ENCODE measurements at places on chromosomes 4 and X.

GRCh38 chrX:39439906-39440798 lies 638.9 kb downstream of the MID1IP1 start:
- DNase-seq, result no peak

- DNase-seq, result no peak
Observed at GRCh38 chr4:2251073-2251794, 9.3 kb upstream of the HAUS3 start.

DNA sequence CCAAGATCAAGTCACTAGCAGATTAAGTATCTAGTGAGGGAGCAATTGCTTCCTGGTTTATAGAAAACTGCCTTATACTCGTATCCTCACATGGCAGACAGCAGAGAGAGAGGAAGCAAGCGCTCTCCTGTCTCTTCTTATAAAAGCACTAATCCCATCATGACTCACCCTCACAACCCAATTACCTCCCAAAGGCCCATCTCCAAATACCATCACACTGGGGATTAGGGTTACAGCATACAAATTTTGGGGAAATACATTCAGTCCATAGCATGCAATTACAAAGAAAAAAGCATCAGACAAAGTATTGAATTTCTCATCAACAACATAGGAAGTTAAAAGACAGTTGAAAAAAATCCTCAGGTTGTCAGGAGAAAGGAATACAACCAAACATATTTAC lies 292.6 kb downstream of the IQCM start:
- DNase-seq, result no peak

DNA sequence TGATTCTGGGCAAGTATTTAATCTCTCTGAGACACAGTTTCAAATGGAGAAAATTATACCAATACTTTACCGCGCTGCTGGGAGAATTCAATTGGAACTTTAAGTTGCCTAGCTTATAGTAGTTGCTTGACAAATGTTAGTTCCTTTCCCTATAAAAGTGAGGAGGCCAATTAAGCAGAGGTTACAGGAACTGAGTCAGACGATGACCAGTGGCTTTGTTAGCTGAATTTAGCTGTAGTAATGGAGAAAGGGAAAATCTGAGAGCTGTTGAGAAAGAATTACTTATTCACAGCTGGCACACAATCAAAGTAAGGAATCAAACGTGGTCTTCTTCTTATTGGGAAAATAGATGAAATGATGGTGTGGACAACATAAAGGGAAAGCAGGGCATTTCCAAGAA lies 29.6 kb downstream of the SMARCA1 start:
- no peak for DNase-seq

- DNase-seq, result no peak
Observed at GRCh38 chrX:18491587-18492340, 66.4 kb downstream of the CDKL5 start.

GRCh38 chr4:125008676-125009075 lies 296.1 kb upstream of the ANKRD50 start:
- no peak for DNase-seq

DNA sequence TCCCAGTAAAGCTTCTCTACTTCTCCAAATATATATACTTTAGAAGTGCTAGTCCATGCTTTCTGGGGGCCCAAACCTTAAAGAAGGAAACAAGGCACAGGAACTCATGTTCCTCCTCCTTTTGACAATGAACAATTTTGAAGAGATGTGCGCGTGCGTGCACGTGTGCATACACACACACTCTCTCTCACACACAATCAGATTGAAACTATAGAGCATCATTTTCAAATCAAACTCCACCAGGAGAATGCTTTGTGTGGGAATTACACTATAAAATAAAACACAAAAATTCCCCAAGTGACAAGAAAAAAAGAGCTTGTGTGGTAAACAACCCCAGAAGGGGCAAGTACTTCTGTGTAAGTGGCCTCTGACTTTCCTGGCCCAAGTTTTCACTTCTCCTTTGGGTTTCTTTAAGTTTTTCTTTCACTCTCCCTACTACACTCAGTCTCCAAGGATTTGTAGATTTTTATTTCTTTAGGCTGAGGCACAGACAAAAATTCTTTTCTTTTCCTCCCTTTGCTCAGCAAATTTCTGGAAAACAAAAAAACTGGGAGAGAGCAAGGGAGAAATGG lies 46.6 kb upstream of the SHISA3 start:
- DNase-seq, result no peak

DNA sequence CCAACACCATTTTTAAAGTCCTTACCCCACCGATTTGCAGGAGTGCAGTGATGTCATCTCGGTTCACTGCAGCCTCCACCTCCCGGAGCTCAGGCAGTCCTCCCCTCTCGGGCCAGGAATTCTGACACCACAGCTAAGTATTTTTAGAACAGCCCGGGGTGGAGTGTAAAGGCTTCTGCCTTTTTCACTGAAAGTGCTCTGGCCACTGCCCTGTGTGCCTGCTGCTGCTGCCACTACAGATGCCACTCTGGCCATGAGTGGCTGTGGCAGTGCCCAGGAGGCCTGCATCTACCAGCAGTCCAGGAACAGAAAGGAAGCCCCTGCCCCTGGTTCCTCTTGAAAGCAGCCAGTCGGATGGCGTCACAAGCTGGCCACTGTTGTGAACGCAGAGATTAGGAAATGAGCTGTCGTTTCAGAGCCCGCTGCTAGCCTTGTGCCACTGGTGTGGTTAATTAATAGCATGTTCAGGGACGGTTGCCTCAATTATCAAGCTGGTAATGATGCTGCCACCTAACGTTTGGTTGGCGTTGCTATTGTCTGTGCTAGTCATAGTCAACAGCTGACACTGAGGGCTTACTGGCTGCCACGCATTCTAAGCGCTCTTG lies 23.6 kb upstream of the TBC1D14 start:
- DNase-seq, result no peak

GRCh38 chr4:61896634-61897033 lies 696.5 kb downstream of the ADGRL3 start:
- DNase-seq, result no peak

DNA sequence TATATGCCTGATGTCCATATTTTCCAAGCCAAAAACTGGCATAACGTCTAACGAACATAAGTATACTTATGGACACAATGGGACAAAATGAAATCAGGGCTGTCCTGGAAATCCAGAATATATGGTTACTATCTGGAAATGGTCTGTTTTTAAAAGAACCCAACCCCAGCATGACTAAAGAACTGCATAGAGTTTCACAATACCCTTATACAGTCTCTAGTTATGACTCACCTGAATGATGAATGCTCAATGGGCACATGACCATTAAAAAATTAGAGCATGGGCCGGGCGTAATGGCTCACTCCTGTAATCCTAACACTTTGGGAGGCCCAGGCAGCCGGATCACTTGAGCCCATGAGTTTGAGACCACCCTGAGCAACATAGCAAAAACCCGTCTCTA lies 31.8 kb downstream of the AMMECR1 start:
- DNase-seq, result peak; percentile 68

GRCh38 chr4:53653484-53654053 lies 62.3 kb upstream of the LNX1 start:
- DNase-seq, result no peak

DNA sequence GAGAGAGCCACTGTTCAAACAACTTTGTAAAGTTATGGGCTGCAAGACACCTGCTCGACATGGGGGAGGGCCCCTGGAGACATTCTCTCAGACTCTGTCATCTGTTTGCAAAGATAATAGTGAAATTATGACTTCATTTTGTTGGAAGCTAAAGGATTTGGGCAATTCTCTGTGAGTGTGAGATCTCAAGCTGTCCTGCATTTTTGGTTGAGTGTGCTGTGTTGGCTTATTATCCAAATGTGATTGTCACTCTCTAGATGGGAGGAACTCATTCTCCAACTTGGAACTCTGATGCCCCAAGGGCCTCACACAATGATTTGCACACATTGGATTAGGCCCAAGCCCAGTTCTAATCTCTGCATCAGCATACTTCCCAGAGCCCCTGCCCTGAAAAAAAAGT lies 63.7 kb downstream of the STK32B start:
- DNase-seq, result no peak

DNA sequence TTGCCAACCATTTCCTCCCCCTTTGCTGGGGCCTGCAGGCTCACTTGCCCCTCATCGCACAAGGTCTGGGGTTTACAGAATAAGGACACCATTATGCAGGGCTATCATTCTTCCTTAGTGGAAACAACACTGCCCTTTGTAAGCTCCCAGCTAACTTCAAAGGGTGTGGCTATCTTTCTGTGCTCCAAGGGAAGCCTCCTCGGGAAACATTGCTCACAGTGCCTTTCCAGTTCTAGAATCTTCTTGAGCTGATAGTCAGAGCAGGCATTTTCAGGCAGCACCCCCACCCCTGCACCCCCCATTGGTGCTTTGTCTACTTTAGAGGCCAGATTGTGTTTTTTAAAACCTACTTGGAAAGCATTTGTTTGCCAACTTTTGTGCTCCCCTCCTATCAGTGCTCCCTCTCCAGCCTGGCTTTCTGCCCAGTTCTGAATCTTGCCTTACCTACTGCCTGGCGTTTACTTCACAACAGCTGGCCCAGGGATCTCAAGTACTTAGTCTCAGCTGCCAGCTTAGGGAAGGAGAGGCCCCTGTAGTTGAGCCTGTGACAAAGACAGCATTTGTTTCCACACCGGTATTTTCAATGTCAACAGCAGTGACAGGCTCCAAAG lies 53.5 kb downstream of the PLAC1 start:
- peak; percentile 54 for DNase-seq

GRCh38 chr4:7759216-7759615 lies 180.4 kb downstream of the AFAP1 start:
- no peak for DNase-seq

DNA sequence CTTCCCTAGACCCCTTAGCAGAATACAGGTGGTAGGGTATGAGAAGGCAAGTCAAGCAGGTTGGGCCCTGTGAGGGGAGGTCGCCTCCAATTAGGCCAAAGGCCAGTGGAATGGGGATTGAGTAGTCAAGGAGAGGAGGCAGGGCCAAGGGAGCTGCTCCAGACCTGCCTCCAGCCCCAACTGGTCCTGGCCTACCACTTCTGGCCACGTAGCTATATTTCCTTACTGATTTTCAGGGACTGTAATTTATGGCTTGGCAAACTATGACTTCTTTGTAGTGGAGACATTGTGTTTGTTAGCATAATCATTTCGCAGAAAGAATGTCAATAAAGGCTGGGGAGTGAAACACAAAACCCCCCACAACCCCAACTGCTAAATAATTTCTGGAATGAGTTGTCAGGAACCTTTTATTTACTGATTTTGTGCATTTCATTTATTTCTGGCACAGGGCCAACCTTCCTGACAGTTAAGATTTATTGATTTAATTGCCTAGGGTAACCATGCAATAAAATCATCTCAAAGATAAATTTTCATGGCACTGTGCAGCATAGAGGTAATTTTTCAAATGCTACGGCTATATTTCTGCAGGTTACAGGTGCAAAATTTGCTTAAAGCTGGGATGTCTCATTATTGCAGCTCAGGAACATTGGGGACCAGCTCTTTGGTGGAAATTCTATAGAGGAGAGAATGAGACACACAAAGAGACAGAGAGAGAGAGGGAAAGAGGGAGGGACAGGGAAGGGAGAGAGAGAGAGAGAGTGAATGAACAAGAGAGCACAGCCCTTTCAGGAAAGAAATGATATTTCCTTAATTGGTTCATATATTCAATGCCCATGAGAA lies 494.9 kb downstream of the IDS start:
- DNase-seq, result no peak

GRCh38 chr4:36081185-36081584 lies 163.1 kb downstream of the ARAP2 start:
- DNase-seq, result no peak

DNA sequence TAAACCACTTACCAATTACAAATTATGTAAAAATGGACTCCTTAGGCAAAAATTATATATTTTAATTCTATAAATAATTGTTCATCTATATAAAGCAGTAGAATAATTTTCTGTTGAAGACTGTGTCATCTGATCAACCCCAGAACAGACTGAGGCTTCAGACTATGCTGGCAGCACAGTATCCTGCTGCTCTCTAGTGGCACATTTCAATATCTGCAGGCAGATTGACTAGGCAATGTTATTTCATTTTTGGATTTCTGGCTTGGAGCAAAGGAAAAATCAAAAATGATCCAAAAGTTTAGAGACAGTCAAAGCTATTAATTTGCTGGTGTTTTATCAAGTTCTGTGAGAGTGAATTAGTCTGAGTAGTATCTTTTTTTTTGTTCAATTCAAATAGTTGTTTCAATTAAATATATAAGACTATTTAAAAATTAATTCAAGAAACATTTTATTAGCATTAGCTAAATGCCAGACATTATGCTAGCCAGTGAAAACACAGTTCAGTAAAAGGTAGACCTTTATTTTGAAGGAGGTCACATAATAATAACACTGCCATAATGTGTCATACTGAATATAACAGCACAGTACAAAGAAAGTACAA lies 21.3 kb upstream of the SULT1E1 start:
- DNase-seq, result peak; percentile 54

- no peak for DNase-seq
Observed at GRCh38 chrX:49850028-49850427, 20.9 kb downstream of the PAGE4 start.

GRCh38 chr4:184755278-184755677 lies 21.4 kb upstream of the CENPU start:
- DNase-seq, result no peak

GRCh38 chr4:3341760-3342159 lies 48.9 kb downstream of the RGS12 start:
- no peak for DNase-seq

GRCh38 chrX:65643531-65644052 lies 23.9 kb upstream of the MSN start:
- DNase-seq, result no peak

DNA sequence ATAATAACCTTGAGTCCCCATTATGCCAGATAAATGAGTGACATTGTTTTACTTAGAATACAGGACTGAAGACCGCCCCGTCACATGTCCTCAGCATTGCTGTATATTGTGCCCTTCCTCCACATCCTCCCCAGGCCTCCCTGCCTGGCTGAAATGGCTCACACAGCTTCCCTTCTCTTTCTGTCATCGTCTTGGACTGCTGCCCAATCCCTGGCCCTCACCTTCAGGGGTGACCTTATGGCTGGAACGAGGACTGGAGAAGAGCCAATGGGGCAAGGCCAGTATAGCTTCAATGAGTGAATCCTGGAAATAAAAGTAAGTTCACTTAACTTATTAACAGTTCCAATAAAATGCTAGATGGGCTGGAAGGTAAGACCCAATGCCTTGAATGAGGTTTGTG lies 2.7 kb downstream of the KCNE5 start:
- DNase-seq, result no peak

- DNase-seq, result no peak
Observed at GRCh38 chr4:8913121-8913857, 41.6 kb upstream of the HMX1 start.

DNA sequence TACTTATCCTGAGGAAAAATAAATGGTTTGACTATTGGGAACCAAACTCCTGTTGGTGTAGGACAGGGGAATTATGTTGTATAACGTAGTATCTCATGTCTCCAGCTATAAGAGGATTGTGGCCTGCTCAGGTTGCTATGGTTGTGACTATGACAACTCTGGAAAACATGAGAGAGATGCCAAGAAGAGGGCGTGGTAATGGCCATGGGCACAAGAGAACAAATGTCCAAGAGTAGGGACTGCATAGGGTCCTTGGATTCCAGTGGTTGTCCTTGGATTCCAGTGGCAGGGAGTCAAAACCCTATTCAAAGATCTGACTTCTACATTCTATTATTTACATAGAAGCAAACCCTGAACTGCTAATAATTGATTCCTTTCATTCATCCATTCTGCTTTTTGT lies 6.8 kb upstream of the MOB1B start:
- no peak for DNase-seq

Data from fibroblast of the conjunctiva (primary cell).